ENCODE measurements at places on chromosomes 1 and 21. TPM values are rescaled to one million over a fixed set of nuclear protein-coding genes. Genes with fewer than 3 reads are reported as not detected.

The CD55 gene
- 4.7 TPM for total RNA-seq

The MAN1C1 gene
- total RNA-seq: 14.7 TPM

The ABCA4 gene
- 0.31 TPM for total RNA-seq

The EDEM3 gene
- total RNA-seq: 72.3 TPM

The OR2C3 gene
- total RNA-seq: 0.31 TPM
